ENCODE measurements at places on chromosomes 3 and 15.

DNA sequence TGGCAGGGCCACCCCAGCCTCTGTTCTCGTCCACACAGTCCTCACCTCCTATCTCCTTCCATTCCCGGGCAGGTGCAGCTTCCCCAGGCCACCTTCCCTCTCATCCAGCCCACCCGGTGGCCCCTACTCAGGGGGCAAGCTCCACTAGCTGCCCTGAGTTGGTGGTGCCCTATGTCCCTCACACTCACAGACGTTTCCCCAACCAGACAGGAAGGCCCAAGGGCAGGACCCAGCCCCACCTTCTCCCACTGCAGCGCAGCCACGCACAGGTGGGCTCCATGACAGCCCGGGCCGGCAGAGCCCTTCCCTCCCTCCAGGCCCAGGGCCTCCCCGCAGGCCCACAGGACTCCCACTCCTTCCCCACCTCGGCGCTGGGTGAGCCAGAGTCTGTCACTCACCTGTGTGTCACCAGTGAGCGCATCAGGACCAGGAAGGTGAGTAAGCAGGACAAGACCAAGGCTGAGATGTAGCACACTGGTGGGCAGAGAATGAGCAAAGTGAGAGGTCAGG lies 11.1 kb downstream of the ISLR start:
- DNase-seq, result no peak

DNA sequence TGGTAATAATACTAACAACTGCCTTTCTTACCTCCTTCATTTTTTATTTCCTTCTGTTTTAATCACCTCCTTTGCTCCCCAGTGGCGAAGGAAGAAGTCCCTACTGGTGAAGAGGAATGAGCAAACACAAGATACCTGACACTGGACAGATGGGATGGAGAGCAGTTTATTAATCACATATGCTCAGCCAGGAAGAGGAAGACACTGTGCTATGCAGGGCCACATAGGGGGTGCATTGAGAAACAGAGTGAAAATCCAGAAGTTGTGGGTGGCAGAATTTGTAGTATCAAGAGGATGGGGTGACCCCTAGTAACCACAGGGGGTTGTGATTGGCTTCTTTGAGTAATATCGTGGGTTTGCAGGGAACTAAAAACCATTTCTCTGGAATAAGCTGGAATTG lies 1041.9 kb downstream of the OTOL1 start:
- DNase-seq, result no peak

- DNase-seq, result no peak
These were observed 145.2 kb downstream of the VGLL3 start for GRCh38 chr3:86845726-86846125.

GRCh38 chr3:44896440-44896839 lies 22.0 kb downstream of the TGM4 start:
- DNase-seq, result no peak

DNA sequence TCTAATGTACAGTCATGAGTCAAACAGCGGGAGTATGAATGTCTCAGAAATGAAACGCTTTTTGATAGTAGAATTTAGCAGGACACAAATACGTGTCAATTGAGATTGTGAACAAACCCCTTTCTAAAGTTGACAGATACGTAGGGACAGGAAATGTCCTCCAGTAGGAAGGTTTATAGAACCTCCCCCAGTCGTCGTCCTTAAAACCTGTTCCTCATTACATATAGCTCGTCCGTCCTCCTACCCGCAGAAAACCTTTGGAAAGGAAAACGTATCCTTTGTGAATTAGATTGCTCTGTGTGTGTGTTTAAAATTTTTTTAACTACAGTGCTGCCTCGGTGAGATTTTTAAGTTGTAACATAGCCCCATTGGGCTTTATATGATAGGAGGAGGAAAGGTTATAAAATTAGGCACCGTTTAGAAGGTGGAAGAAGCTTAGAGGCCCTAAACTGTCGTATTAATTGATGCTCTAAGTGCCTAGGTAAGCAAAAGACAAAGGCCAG lies 4.1 kb downstream of the UBE2E1 start:
- no peak for DNase-seq

GRCh38 chr15:72785432-72785831 lies 1.9 kb upstream of the ADPGK start:
- DNase-seq, result no peak

DNA sequence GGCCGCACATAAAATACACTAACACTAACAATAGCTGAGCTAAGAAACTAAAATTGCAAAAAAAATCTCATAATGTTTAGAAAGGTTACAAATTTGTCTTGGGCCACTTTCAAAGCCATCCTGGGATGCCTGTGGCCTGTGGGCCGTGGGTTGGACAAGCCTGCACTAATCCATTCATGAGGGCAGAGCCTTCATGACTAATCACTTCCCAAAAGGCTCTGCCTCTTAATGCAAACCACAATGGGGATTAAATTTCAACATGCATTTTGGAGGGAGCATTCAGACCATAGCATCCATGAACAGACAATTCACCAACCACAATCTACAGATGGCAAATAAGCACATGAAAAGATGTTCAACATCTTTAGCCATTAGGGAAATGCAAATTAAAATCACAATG lies 128.2 kb downstream of the SUCLG2 start:
- DNase-seq, result no peak

GRCh38 chr15:31265871-31266711 lies 60.5 kb upstream of the KLF13 start:
- DNase-seq, result no peak

DNA sequence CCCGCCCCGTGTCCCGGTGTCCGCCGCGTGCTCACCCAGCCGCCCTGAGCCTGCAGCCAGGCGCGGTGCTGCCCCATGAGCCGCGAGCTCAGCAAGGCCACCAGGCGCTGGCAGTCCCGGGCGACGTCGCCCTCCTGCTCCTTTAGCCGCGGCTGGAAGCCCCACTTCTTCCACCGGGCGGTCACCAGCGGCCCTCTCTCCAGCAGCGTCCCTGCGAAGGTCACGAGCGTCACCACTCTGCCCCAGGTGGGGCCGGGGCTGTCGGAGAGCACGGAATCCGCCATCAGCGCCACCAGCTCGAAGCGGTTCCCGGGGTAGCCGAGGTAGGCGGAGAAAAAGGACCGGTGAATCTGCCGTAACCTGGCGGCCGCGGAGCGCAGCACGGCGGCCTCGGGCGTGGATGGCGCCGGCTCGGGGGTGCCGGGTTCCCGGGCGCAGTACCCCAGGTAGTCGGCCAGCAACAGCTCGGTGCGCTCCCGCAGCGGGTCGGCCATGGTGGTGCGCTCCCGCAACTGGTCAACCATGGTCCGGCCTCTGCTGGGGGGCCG lies 298 bp downstream of the BCL2L10 start:
- peak; percentile 6 for DNase-seq

- no peak for DNase-seq
These were observed 39.6 kb downstream of the FLNB start for GRCh38 chr3:58047826-58048225.

- DNase-seq, result no peak
These were observed 36.8 kb upstream of the TNFSF10 start for GRCh38 chr3:172560026-172560425.

GRCh38 chr3:155495387-155495786 lies 201.9 kb upstream of the STRIT1 start:
- no peak for DNase-seq

DNA sequence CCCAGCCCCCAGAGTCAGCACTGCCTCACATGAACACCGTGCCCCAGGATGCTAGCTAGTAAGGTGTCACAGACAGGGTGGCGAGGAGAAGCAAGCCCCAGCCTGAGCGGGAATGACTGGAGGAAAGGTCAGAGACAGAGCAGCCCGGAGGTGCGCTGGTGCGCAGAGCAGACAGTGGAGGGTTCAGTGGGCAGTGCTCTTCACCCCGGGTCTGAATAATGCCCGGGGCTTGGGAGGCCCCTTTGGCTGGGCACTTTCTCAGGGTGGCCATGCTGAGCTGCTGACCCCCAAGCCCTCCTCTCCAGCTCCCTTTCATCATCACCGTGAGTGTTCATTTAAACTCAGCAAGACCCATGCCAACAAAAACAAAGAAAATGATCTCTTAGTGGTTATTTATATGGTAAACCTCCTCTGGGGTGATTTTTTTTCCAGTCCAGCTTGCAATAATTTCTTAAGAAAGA lies 110.8 kb downstream of the VGLL4 start:
- no peak for DNase-seq

- DNase-seq, result no peak
These were observed 318.4 kb upstream of the COL8A1 start for GRCh38 chr3:99319961-99320360.

DNA sequence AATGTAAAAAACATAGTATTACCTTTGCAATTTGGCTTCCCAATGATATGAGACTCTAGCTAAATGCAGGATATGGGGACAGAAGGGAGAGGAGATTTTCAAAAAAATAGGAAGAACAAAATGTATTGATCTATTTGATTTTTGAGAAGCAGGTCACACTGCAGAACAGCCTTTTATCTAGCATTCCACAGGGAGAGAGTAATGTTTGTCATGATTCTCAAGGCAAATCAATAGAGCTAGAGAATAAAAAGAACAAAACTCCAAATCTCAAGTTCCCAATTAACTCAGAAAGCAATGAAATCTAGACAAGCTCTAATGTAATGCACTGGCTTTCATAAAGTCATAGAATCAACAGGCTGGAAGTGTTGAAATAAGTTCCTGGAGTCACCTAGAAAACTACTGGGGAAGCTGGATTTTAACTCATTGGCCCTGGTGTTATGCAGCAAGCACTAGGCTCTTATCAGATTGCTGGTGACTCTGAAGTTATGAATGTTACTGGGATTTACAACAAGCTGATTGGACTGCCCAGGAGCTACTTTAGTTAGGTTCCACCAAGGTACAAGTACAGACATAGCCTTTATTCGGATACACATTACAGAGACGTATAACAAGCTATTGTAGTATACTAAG lies 442.8 kb downstream of the FGF12 start:
- no peak for DNase-seq

DNA sequence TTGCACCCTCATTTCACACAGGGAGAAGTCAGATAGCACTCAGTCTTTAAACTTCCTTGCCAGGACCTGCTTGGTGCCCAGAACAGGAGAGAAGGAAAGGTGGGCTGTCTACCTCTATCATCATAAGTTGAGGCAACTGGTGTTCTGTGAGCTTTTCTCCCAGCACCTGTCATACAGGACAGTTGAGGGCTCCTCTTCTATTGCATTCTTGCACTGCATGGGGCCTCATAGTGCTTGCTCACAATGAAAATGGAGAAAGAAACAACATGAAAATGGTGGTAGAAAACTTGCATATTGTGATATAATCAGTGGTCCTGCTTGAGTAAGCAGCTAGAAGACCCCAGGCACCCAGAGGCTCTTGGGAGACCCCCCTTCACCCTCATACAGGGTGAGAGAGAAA lies 311.7 kb upstream of the GOLIM4 start:
- no peak for DNase-seq

DNA sequence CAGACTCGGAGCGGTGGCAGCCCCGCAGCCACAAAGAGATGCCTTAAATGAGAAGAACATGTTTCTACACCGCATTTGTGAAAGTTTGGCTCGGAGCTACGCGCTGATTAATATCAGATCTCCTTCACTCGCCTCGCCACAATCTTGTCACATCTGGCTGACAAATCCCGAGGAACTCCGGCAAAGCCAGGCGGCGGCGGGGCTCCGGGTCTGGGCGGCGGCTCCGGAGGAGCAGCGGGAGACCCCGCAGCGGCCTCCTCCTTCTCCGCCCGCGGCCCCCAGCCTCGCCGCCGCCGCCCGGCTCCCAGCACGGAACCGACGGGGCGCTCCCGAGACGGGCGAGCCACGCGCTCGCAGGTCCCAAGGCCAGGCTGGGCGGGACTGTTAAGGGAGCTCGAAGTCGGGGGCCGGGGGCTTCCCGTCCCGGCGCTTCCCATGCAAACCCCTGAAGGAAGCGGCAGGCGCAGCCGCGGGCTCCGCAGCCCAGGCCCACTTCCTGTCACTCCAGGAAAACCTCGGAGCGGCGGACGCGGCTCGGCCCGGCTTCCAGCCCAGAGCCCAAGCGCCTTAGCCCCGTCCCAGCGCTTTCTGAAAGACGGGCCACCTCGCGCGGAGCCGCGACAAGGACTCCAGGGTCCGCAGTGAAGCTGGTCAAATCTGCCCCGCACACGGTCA lies 1.2 kb downstream of the BNC1 start:
- no peak for DNase-seq

DNA sequence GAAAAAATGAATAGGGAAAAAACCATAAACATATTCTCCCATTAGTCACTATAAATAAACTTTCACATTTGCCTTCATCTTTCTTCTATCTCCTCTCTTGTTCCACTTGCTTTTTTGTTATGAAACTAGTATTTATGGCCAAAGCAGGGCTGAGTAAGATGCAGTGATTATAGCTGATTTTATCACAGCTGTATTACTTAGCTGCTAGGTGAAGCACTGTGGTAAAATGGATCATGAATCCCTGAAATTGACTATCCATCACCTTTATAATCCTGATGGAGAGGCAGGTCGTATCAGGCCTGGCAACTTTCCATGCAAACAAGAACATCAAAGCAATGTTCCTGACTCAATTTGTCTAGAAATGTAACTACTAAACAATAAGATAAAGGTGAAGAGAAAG lies 471.6 kb downstream of the TUSC7 start:
- DNase-seq, result no peak

GRCh38 chr15:48802867-48803266 lies 8.0 kb downstream of the CEP152 start:
- DNase-seq, result no peak

GRCh38 chr3:7238565-7239295 lies 377.8 kb downstream of the GRM7 start:
- no peak for DNase-seq

- DNase-seq, result no peak
These were observed 23.5 kb downstream of the ZNF80 start for GRCh38 chr3:114213627-114214541.

DNA sequence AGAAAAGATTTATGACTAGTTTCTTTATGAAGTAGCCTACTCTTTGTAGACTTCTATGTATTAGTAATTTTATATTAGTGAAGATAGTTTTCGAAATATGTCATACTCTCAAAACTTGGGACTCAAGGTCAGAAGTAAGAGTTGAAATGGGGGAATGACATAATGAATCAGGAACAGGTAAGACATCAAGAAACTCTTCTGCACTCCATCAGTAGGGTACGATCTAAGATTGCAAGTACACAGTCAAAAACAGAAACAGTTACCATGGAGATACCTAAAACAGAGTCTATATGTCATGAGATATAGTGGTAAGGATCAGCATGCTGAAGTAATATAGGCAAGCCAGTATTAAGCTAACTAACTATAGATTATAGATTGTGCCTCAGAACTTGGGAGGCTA lies 187.0 kb upstream of the MLF1 start:
- no peak for DNase-seq

GRCh38 chr3:174859114-174859735 lies at the start of gene NAALADL2:
TSS of gene NAALADL2 (plus strand) at chr3:174859334.
- DNase-seq, result peak; percentile 7
